ENCODE measurements at places on chromosomes 6 and 20. TPM values are rescaled to one million over a fixed set of nuclear protein-coding genes. Genes with fewer than 3 reads are reported as not detected.

GRCh38 chr20:41645372-41645771, 27.2 kb upstream of the CHD6 start:
- no peaks in the 10 kb centered on the region for H3K4me1 ChIP-seq
- no peaks in the 10 kb centered on the region for H3K36me3 ChIP-seq
- no peak overlapping the region for H3K4me3 ChIP-seq
- no peak for DNase-seq

GRCh38 chr6:106360989-106361430, 493 bp downstream of the CRYBG1 start:
- H3K27me3 ChIP-seq, result peaks cover 14% of the 10 kb centered on the region
- H3K4me1 ChIP-seq, result peaks cover 7% of the 10 kb centered on the region
- no peaks in the 10 kb centered on the region for H3K36me3 ChIP-seq
- H3K27ac ChIP-seq, result no peak overlapping the region

DNA sequence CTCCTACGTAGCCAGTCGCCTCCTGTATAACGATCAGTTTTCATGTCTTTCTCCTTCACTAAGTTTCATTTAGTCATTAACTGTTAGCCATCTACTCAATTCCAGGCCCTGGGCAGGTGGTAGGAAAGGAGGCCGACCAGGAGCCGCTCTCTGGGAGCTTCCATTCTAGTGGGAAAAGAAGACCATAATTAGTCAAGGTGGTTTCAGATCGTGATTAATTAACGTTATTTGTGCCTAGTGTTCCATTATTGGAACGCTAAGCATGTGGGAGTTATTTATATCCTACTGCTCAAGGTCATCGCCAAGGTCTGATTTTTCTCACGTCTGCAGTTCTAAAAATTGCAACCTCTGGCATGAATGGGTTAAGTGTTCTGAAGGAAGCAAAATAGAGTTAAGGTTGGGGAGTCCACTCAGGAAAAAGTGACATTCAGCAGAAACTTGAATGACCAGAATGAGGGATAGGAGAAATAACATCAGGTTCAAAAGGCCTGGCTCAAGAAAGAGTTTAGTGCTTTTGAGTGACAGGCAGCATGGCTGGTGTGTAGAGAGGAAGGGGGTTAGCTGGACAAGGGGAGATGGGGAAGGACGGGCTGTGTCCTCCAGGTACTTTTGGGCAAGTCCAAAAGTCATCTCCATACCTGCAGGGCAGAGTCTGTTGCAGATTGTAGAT, 812 bp downstream of the SLC9A8 start:
- no peaks in the 10 kb centered on the region for H3K27me3 ChIP-seq
- peaks cover 12% of the 10 kb centered on the region for H3K4me1 ChIP-seq
- peak overlapping the region; percentile 91 for H3K4me3 ChIP-seq
- H3K27ac ChIP-seq, result peak overlapping the region; percentile 82
- peak; percentile 5 for DNase-seq
- H3K36me3 ChIP-seq, result no peaks in the 10 kb centered on the region

DNA sequence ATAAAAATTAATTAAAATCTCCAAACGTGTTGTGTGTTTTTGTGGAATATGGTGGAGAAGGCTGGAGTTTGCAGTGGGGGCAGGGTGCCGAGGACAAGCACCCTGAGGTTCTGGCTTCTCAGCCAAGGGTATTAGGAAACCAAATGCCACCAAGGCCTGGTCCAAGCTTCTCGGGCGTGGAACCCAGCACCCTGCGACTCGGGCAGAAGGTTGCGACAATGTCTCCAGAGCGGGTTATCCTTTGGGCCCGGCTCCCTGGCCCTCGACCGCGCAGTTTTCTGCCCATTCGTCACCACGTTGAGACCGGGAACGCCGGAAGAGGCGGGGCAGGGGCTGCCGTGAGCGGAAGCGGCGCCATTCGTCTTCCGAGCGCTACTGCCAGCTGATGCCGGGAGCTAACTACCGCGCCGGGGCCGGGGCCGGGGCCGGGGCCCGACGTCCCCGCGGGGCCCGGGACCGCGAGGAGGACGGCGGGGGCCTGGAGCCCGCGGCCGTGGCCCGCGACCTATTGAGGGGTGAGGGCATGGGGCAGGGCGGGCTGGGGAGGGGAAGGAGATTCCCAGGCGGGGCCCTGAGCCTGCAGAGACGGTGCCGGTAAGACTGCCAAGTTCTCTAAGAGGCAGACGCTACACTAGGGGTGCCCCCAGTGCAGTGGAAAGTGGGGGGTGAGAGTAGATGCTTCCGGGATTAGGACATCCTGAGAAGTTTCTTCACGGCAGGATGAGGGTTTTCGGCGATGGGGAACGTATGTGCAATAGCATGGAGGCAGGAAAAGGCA, at the start of gene RRP36:
Gene RRP36, plus strand, starts transcription at position 354 of the 778 bp plus-strand sequence. Its CDS starts 32 bp downstream, at position 386.
- DNase-seq, result peak; percentile 67
- H3K4me1 ChIP-seq, result no peaks in the 10 kb centered on the region
- H3K4me3 ChIP-seq, result peak within 1 kb of the TSS; percentile 98
- peak within 1 kb of the TSS; percentile 58 for H3K27ac ChIP-seq

- H3K4me3 ChIP-seq, result no peak overlapping the region
- no peaks in the 10 kb centered on the region for H3K4me1 ChIP-seq
- DNase-seq, result no peak
- no peaks in the 10 kb centered on the region for H3K36me3 ChIP-seq
Measured at GRCh38 chr6:157284738-157285421, 38.4 kb downstream of the TMEM242 start.

The IL20RA gene
- not detected for polyA plus RNA-seq

The KCNK5 gene
- polyA plus RNA-seq, result not detected

- no peaks in the 10 kb centered on the region for H3K27me3 ChIP-seq
- H3K4me3 ChIP-seq, result no peak overlapping the region
- no peak overlapping the region for H3K27ac ChIP-seq
Measured at GRCh38 chr20:34540596-34541263, 17.8 kb upstream of the MAP1LC3A start.

The RAET1G gene
- polyA plus RNA-seq, result 2.1 TPM

The TAB2 gene
- polyA plus RNA-seq, result 24.4 TPM

The MUC22 gene
- polyA plus RNA-seq, result not detected

The APOBEC2 gene
- not detected for polyA plus RNA-seq

- peaks cover 12% of the 10 kb centered on the region for H3K4me1 ChIP-seq
- no peak overlapping the region for H3K27ac ChIP-seq
- no peak overlapping the region for H3K4me3 ChIP-seq
- no peak for DNase-seq
Measured at GRCh38 chr6:90083891-90084290, 189.6 kb downstream of the GJA10 start.

- peaks cover 5% of the 10 kb centered on the region for H3K27me3 ChIP-seq
- no peaks in the 10 kb centered on the region for H3K4me1 ChIP-seq
- no peak for DNase-seq
- no peak overlapping the region for H3K27ac ChIP-seq
- no peaks in the 10 kb centered on the region for H3K36me3 ChIP-seq
- no peak overlapping the region for H3K4me3 ChIP-seq
Measured at GRCh38 chr20:34979366-34980153, 23.9 kb downstream of the MYH7B start.

DNA sequence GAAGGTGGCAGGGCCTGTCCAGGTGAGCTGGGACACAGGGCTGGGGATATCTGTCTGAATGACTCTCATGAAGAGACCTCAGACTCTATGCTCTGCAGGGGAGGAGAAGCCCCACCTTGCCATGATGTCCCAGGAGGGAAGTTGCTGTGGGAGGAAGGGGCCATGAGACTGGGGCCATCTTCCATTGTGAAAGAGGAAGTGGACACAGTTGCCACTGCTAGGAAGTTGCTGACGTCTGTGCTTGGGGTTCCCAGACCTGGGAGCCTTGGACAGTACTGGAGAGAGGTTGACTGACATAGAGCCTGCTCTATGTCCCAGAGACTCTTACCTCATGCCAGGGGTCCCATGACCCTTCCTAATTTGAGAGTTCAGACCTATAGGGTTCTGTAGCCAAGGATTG, 24.5 kb downstream of the SIRPB1 start:
- no peak for DNase-seq
- no peaks in the 10 kb centered on the region for H3K27me3 ChIP-seq

DNA sequence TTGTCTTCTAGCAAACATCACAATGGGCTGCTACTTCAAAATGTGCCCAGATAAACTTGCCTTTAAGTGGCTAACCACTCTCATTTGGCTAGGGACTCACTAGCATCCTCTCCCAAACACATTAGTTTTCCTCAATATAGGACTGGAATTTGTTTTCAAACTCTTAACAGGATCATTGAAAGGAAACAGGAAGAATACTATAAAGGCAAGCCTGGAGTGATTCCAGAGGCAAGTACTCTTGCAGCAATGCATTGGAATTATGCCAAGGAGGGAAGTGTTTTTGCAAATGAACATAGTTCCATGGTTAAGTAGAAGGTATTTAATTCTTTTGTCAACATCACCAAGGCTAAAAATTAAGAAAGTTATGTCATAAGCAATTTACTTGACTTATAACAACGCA, 12.2 kb downstream of the EPHA7 start:
- DNase-seq, result peak; percentile 80
- H3K4me3 ChIP-seq, result no peak overlapping the region
- H3K36me3 ChIP-seq, result no peaks in the 10 kb centered on the region
- no peak overlapping the region for H3K27ac ChIP-seq
- H3K27me3 ChIP-seq, result peaks cover 17% of the 10 kb centered on the region
- peaks cover 7% of the 10 kb centered on the region for H3K4me1 ChIP-seq

The FITM2 gene
- polyA plus RNA-seq, result 4.4 TPM

DNA sequence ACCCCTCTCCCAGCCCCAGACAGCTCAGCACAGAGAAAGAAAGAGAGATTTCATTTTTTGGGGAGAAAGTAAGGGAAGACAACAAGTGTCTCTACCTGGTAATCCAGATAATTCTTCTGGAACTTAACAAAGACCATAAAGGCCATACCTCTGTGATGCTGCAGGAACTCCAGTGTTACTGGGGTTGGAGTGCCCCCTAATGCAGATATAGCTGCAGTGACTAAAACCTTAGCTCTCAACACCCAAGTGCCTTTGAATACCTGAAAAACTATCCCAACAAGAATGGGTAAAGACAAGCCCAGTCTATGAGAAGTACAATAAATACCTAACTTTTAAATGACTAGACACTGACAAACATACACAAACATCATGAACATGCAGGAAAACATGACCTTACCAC, 365.3 kb upstream of the PTCHD4 start:
- H3K4me1 ChIP-seq, result no peaks in the 10 kb centered on the region
- H3K27ac ChIP-seq, result no peak overlapping the region
- DNase-seq, result peak; percentile 45

- DNase-seq, result no peak
- no peaks in the 10 kb centered on the region for H3K36me3 ChIP-seq
- H3K4me1 ChIP-seq, result peaks cover 22% of the 10 kb centered on the region
- H3K27ac ChIP-seq, result no peak overlapping the region
- no peak overlapping the region for H3K4me3 ChIP-seq
Measured at GRCh38 chr6:17015144-17015543, 86.7 kb upstream of the STMND1 start.

The EGFL8 gene
- 9.8 TPM for polyA plus RNA-seq

The EPHA7 gene
- polyA plus RNA-seq, result not detected

- no peak for DNase-seq
- no peak overlapping the region for H3K27ac ChIP-seq
- no peaks in the 10 kb centered on the region for H3K36me3 ChIP-seq
- H3K4me3 ChIP-seq, result no peak overlapping the region
Measured at GRCh38 chr20:46333161-46333991, 25.1 kb upstream of the CDH22 start.

- H3K4me3 ChIP-seq, result no peak overlapping the region
- H3K36me3 ChIP-seq, result peaks cover 2% of the 10 kb centered on the region
- H3K4me1 ChIP-seq, result peaks cover 2% of the 10 kb centered on the region
- no peaks in the 10 kb centered on the region for H3K27me3 ChIP-seq
- no peak overlapping the region for H3K27ac ChIP-seq
Measured at GRCh38 chr6:36927691-36928546, 26.6 kb upstream of the PI16 start.

DNA sequence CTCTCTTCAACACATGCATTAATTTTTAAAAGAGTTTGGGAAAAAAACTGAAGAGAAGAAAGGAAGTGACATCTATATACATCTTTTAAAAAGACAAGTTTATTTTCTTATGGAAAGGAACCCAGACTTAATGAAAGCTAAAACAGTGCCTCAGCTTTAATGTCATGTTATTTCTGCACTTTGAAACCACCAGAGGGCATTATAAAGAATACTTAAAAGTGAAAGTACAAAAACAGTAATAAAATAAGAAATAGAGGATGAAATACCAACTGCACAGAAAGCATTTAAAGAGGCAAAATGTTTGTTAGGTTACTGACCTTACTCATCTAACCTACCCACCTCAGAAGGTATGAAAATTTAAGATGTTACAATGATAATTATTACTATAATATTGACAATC, 98.8 kb downstream of the HUS1B start:
- no peak overlapping the region for H3K4me3 ChIP-seq
- DNase-seq, result no peak
- peaks cover 17% of the 10 kb centered on the region for H3K4me1 ChIP-seq
- H3K27ac ChIP-seq, result no peak overlapping the region

DNA sequence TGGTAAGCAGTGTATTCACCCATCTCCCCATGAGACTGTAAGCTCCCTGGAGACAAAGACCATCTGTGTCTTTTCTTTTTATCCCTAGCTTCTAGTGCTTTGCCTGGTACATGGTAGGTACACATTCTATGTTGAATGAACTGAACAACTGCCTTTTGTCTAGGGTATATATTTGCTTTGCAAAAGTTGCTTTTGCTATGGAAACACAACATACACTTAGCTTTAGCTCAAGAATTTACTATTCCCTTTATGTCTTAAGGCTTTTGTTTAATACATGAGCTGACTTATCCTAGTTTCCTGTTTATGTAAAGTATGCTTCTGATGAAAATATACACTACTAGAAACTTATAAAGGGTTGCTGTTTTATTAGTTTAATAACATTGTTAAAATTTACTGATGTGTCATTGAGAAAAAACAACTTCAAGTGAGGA, 198.2 kb downstream of the PRL start:
- H3K4me1 ChIP-seq, result peaks cover 4% of the 10 kb centered on the region
- H3K27ac ChIP-seq, result no peak overlapping the region
- H3K36me3 ChIP-seq, result no peaks in the 10 kb centered on the region
- no peak overlapping the region for H3K4me3 ChIP-seq
- peak; percentile 67 for DNase-seq
- H3K27me3 ChIP-seq, result no peaks in the 10 kb centered on the region

DNA sequence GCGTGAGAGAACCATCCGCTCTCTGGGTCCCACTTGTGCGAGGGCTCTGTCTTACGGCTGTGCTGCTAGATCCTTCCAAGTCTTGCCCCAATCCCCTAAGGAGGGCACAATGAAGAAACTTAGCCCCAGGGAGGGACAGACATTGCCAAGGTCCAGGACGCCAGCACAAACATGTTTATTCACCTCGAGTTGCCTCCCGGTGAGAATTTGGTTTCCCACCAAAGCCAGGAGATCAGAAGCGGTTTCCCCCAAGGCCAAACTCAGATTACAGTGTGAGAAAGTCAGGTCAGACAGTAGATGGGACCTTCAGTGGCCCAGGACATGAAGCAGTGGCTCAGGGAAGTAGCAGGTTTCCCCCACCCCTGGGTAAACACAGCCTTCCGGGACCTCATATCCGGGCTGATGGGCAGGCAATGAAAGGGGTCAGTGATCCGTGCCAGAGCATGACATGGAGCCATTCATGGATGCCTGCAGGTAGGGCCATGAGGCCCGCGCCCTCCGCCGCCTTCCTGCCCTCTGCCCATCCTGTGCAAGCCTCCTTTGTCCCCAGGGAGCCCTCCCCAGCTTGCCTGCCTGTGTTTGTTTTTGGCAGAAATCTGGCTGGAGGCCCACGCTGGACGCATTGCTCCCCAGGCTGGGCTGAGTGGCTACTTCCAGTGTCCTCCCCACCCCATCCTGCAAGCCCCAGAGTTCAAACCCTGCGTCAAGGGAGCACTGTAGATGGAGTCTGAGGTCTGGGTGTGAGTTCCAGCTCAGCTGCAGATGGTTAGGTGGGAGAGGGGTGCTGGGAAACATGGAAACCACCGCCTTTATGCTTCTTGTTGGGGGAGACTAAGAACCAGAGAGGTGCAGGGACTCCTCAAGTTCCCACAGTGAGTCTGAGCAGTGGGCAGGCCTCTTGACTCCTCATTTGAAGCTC, 2.0 kb downstream of the BPIFB2 start:
- H3K4me3 ChIP-seq, result no peak overlapping the region
- DNase-seq, result no peak
- H3K4me1 ChIP-seq, result no peaks in the 10 kb centered on the region
- no peak overlapping the region for H3K27ac ChIP-seq

All from endothelial cell of umbilical vein (primary cell).